ENCODE measurements at places on chromosomes 5 and 9.

DNA sequence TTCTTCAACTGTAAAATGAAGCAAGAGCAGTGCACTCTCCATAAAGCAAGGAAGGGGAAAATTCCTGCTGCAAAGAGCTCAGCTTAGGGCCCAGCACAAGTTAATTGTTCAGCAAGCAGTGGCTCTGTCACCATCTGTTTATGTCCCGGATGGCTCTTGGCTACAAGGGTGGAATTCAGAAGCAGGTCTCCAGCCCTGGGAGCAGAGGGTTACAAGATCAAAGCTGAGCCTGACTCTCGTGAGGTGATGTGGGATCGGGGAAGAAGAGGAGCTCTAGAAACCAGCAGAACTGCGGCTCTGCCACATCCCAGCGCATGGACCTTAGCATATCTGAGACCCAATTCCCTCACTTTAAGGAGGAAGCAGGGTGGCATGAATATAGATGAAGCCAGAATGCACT lies 25.2 kb upstream of the OLFM1 start:
- DNase-seq = no peak

DNA sequence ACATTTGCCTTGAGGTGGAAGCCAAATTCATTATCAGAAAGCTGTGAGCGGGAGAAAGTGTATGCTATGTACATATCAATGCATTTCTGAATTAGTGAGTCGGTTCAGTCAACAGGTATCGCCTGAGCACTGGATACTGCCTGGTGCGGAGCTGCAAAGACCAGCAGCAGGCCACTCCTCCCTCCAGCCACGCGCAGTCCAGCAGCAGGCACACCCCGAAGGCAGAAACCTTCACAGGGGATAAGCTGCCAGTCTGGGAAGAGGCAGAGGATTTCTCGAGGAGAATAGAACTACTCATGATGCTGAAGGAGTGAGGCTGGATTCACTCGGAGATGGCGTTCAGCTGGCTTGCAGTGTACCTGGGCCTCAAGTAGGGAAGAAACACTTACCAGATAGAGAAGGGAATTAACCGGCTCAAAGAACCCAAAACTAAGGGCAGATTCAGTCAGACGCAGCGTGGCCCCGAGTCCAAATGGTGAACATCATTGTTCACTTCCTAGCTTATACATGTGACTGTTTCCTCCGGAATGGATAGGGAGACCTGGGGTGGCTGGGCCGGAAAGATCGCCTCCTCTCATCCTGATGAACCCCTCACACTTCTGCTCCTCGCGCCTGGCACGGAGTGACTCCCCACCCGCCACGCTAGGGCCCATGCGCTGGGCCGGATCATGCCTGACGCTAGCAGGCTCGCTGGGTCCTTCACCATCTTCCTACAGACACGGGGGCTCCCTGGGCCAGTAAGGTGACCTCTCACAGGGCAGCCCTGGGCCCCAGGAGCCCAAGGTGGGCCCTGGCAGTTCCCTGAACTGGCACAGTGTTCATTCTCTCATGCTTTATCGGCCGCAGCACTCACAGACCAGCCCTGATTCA lies 78.1 kb upstream of the SPATA31C2 start:
- DNase-seq = no peak

- DNase-seq = no peak
Measured at GRCh38 chr5:173411791-173412555, 83.8 kb upstream of the STC2 start.

GRCh38 chr5:44497606-44498005 lies 108.4 kb upstream of the FGF10 start:
- DNase-seq = no peak

DNA sequence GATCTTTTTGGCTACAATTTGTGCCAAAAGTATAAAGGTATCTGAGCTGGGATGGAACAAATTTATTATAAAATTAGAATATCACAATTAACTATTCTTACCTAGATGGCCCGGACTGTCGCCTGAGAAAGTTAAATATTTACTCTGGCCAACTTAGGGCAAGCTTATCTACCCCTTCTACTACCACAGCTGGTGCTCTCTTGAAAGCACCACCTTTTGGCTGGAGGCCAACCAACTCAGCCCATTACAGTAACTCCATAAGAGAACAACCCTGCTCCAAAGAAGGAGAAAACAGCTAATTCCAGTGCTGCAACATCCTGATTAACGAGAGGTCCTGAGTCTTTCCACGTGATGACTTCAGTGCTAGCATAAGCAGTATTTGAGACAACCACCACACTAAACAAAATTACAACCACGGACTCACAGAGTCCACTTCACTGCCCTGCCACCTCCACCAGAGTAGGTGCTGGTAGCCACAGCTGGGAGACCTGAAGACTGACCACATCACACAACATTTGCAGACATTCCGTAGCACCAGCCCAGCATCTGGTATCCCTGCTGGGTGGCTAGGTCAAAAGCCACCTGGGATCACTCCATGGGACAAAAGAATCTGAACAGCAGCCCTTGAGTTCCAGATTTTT lies 43.2 kb downstream of the RGMB start:
- DNase-seq = no peak

DNA sequence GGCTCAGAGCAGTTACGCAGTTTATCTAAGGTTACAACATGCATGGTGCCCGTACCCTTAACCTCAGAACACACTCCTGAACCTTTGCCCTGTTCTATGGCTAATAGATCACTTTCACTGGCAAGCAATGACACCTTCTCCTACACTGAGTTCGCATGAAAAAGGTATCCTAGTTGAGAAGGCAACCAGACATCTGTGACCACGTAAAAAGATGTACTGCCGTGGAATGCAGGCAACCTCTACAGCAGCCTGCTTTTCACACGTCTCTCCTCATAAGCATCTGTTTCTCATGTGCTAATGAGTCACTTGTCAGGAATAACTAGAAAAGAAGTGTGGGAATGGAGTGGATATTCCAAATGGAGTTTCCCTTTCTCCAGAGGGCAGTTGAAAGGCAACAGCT lies 71.4 kb downstream of the FBXO38 start:
- DNase-seq = no peak

DNA sequence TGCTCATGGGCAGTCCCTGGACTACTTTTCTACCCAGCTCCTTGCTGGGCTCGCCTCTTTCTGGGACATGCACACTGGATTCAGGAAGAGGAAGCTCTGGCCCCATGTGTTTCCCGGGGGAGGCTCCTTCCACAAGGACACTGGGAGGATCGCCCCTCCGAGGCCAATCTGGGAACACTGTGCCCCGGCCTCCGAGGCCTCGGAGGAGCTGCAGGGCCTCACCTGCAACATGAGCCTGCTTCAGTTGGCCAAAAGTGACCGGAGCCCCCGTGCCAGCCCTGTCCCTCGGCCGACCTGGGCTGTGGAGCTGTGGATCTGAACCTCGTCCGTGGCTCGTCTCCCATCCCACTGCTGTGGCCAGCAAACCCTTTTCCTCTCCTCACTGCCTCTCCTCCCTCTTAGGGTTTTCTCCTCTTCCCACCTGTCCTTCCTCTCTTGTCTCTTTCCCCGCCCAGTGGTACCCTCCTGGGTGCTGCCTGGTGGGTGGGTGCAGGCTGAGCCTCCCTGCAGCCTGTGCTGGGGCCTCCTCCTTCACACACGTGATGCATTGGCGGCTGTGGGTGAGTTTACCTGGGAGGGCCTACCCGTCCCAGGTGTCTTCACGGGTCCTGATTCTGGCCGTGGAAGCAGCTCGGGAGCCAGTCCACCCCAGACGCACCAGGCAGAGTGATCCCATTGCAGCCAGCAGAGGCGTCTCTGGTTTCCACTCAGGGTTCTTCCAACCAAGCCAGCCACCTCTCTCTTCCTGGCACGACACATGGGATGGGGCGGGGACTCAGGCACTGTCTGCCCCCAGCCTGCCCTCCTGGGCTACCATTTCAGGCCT lies 241.8 kb downstream of the CACNA1B start:
- DNase-seq = no peak

- DNase-seq = peak; percentile 63
Measured at GRCh38 chr9:38440516-38440915, 16.3 kb upstream of the IGFBPL1 start.

- DNase-seq = no peak
Measured at GRCh38 chr9:87286506-87286905, 211.2 kb upstream of the DAPK1 start.

DNA sequence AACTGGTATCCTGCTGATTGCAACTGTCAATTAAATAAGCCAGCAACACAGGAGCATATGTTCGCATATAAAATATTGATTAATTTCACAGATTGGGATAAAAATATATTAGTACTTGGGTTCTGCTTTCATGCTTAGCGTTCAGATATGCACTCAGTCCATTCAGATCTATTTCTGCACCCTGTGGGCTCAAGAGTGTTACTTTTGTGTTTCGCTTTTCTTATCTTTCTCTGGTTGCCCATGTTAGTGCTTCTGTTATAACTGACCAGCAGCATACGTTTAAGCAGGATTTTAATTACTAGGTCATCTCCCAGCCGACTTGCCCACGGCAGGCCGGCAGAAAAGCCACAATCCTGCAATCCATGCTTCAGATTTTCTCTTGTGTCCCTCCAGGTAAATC lies 289.1 kb downstream of the EBF1 start:
- no peak for DNase-seq

DNA sequence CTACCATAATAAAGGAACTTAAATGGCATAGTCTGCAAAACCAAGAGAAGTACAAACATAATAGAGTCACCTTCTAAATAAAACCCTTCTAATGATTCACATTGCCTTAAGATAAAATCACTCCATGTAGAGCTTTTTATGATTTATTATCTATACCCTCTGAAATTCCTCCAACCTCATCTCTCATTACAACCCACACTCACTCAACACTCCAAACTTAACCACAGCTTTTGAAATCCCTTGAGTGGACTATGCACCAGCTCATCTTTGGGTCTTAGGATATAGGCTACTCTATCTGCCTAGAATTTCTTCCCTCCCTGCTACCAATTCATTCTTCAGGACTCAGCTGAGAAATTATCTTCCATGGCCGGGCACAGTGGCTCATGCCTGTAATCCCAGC lies 122.5 kb downstream of the CETN3 start:
- no peak for DNase-seq

GRCh38 chr9:116860509-116861120 lies 173.5 kb downstream of the TRIM32 start:
- DNase-seq = peak; percentile 31

- peak; percentile 36 for DNase-seq
Measured at GRCh38 chr9:110777196-110777875, 108.7 kb downstream of the MUSK start.

GRCh38 chr5:114903767-114904166 lies 265.9 kb downstream of the TRIM36 start:
- no peak for DNase-seq

DNA sequence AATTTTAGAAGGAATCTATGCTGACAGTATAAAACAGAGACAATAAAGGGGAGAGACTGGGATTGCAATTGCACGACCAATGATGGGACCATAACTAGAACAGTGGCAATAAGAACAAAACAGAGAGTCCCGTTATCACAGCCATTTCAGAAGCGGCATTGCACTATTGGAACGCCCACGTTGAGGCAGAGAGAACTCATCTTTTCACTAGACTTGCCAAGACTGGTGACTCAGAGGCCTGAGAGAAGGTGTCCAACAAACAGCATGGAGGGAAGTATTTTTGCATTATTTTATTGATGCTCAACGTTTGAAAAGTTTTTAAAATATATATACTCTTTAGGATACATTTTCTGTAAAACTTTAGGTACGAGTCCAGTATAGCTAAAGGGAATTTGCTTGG lies 737.7 kb downstream of the TLE1 start:
- no peak for DNase-seq

DNA sequence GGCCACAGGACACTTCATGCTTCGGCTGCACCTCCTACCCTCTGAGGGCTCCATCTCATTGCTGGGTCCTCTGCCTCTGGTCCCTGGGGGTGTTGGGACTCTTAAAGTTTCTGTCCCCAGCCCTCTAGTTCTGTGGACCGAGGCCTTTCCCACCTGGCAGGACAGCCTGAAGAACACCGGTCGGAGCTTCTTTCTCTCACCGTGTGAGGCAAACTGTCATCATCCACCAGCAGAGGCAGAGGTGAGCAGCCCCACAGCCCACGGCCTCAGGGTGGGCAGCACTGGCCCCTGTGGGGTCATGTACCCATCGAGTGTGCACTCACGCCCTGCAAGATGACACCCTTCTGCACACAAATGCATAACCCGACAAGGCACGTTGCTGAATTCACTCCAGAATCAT lies 49.9 kb downstream of the IRX2 start:
- no peak for DNase-seq

DNA sequence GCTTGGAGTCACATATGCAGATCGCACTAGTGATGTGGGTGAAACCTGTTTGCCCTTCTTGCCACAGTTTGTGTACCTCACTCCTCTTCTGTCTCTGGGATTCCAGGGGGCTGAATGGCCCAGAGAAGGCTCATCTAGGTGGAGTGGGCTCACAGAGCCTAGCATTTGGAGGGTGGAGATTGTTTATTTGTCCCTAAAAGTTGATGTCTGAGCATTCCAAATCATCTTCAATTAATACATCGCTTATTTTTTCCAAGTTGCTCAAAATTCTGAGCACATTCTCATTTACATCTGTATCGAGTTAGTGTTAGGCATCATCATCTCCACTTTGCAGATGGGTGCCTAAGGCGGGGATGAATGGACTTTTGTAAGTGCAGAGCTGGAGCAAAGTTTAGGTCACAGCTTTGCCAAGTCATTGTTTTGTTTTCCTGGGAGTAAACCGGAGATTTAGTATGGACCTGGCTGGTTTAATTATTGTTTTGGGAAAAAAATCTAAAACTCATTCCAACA lies 2.0 kb downstream of the ABL1 start:
- no peak for DNase-seq

- DNase-seq = no peak
Measured at GRCh38 chr5:60026161-60026560, 132.6 kb upstream of the PDE4D start.

GRCh38 chr5:132264546-132265335 lies 7.2 kb downstream of the PDLIM4 start:
- no peak for DNase-seq

DNA sequence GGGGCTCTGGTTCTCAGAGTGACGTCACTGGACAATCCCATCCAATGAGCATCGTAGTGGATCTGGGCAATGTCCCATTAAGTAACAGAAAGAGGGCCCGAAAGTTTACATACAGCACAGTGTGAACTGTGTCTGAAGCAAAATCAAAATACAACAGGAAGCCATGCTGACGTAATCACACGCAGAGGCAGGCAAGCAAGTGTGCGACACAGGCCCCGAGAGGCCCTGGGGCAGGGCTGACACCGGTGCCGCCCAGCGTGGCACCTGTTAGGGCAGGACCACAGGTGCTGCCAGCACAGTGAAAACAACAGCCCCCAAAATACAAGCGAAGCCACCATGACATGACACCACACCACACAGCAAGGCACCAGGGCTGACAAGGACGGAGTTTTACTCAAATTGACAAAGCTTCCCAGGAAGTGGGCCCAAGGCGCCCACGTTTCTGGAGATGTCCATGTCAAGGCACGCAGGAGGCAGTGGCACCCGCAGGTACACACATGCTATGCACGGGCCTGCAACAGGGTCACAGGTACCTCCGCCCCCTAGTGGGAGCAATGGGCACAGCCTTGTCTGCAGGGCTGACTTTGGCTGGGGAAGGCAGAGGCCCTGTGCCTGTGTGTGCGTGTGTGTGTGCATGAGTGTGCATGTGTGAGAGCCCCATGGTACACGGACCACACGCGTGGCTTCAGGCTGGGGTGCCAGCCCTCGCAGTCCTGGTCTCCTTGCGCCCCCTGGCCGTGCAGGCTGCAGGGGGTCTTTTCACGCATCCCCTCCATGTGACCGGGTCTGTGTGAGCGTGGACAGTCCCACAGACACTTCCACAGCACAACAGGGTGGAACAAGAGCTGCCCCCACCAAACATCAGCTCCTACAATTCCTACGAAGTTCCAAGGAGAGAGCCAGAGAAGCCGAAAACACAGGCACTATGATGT lies 19.6 kb downstream of the QSOX2 start:
- DNase-seq = peak; percentile 37

GRCh38 chr5:129243039-129243438 lies 148.5 kb downstream of the ISOC1 start:
- DNase-seq = no peak

All from Kasumi-1 (cell line).